Activated T-cell treated with anti-CD3 and anti-CD28 coated beads for 4 hours (primary cell): ENCODE measurements at places on chromosomes 7 and 10.
A peak's percentile ranks its signal among the peaks of the same experiment; 100 is the strongest.

GRCh38 chr7:100158229-100159098, at the start of gene TRAPPC14:
Gene TRAPPC14, minus strand, starts transcription at chr7:100158723. Its CDS starts 224 bp downstream, at chr7:100158499.
- DNase-seq = peak; percentile 87

GRCh38 chr7:144459635-144460034, 56.1 kb upstream of the NOBOX start:
- DNase-seq = no peak

GRCh38 chr7:37511915-37512314, 63.3 kb upstream of the ELMO1 start:
- DNase-seq = no peak

- no peak for DNase-seq
These were observed 178.3 kb downstream of the DYNC1I1 start for GRCh38 chr7:95950698-95951097.

GRCh38 chr7:50155755-50156154, 62.7 kb upstream of the ZPBP start:
- no peak for DNase-seq

DNA sequence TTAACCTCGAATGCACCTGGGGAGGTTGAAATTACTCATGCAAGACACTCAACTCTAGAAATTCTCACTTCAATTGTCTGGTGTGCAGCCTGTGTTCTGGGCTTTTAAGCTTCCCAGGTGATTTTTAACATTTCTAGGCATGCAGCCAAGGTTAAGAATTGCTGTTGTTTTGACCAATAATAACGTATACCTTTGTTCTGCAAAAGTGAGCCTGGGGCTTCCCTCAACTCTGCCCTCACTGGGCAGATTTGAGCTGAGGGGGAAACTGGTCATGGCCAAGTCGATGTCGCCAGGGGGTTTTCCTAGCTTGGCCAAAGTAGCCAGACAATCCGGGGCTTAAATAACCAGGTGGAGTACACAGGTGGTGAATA, 568 bp downstream of the PRSS2 start:
- DNase-seq = no peak
